ENCODE measurements at places on chromosomes 11 and 22. TPM values are rescaled to one million over a fixed set of nuclear protein-coding genes. Genes with fewer than 3 reads are reported as not detected.

DNA sequence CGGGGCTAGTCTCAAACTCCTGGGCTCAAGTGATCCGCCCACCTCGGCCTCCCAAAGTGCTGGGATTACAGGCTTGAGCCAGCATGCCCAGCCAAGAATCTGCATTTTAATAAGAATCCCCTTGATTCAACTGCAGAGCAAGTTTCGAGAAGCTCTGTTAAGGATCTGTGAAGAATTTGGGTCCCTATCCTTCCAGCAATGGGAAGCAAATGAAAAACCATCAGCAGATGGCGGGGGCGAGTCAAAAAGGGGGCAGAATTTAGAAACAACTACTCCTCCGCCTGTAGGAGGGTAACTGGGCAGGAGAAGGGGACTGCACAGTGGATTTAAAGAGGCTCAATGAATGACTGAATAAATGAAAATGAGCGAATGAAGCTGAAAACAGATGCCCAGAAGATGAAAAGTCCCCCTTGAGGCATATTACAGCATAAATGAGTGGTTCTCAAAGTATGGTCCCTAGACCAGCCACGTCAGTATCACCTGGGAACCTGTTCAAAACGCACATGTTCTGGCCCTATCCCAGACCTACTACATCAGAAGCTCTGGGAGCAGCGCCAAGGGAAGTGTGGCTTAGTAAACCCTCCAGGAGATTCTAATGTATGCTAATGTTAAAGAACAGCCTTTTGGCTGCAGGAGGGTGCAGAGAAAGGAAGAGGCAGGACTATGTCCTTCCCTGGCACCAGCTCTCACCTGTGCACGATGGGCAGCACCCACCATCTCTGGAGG lies 15.0 kb downstream of the VWCE start:
- DNase-seq, result no peak

GRCh38 chr11:36270701-36271100 lies 18.5 kb downstream of the COMMD9 start:
- no peak for DNase-seq

- DNase-seq, result no peak
Observed at GRCh38 chr11:2665526-2666400, 34.0 kb downstream of the KCNQ1OT1 start.

Gene ARHGAP8
- total RNA-seq, result 18.0 TPM

Gene LARGE2
- total RNA-seq, result 12.4 TPM

Gene IGLL1
- not detected for total RNA-seq

Gene FADS1
- 34.2 TPM for total RNA-seq
